Dorsolateral prefrontal cortex (tissue), 122 donors: ENCODE measurements at places on chromosomes 7 and 10.

- DNase-seq = no peak
Observed at GRCh38 chr10:113059371-113059780, 109.3 kb downstream of the TCF7L2 start.

DNA sequence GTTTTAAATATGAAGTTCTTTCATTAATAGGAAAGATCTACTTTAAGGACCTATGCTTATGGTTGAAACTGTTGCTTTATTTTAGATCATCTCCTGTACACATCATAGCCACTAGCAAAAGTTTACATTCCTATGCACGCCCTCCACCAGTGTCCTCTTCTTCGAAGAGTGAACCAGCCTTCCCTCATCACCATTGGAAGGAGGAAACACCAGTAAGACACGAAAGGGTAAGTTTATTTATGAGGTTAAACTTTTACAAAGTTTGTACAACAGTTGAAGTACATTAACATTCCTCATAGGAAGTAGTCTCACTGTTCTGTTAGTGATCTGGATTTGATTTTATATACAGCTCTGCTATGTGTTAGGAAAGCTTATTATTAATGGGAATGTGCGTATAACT, 16.9 kb downstream of the HBP1 start:
- DNase-seq = no peak

DNA sequence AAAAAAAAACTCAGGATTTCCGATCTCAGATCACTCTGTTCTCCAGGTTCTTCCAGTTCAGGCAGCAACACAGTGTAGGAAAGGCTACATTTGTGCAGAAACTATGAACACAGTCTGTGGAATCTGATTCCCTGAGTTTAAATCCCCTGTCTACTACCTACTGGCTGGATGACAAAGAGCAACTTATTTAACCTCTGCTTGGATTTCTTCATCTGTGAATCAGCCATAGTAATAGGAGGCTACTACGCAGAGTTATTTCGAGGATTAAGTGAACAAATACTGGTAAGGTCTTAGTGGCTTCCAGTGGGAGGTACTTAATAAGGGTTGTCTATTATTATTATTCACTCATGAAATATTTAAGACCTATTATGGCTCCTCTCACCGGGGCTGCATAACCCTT, 44.3 kb upstream of the PDCD4 start:
- no peak for DNase-seq

DNA sequence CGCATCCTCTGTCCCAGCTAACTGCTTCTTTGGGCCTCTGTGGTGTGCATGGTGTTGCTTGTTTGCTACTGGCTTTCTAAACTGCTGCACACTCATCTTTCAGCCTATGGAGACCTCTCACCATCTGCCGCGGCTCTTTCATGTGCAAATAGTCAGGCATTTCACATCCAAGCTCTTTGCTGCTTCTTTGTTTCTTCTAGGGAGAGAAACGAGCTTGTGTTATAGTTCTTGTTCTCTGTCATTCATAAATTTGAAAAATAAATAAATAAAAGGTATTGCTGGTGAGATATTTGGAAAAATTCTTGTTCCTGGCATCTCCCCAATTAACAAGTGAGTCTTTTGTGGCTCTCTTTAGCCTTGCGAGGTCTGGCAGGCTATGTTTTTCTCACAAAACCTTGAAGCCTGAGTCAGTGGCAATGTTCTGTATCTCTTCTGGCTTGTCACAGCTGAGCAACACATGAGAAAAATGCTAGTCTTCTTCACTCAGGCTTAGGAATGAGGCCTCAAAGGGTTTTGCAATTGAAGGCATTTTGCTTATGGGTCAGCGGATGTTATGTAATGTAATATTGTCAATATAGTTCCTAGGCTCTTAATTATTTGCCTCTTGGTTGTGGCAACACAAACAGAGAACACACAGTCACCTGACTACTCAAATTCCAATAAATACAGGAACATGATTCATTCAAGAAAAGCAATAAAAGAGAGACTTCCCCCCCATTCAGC, 274.0 kb downstream of the FRMD4A start:
- DNase-seq = no peak
